ENCODE measurements at places on chromosomes 2 and 18.

DNA sequence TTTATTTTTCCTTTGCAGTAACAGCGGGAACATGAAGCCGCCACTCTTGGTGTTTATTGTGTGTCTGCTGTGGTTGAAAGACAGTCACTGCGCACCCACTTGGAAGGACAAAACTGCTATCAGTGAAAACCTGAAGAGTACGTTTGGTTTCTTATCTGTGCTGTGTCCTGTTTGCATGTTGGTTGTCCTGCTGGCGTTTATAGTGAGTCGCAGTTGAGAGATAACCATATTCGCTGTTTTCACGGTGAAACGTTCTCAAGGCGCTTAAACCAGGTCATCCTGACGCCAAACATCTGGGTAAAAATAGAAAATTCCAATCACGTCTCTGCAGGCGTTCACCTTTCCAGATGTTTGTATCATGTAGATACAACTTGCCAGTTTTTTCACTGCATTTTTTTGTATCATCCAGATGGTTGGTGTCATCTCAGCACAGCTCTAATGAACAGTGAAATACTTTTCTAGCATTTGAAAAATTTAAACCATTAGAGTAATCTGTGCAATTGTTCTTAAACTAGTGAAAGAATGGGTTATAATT, 21.2 kb downstream of the CLUL1 start:
- no peak for DNase-seq

DNA sequence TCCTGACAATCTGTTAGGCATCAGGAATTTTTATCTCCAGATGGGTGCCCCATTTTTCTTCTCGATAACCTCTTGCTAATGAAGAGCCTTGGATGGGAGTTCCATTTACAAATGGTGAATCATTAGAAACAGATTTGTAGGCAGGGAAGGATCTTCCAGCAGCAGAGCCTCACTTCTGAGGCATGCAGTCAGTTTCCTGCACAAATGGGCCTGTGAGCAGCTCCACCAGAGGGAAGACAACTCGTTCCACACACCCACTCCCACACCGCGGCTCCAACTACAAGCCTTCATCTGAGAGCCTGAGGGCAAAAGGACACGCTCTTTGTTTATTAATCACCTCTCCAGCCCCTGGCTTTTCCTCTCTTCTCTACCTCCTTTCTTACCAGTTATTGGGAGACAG, 108.5 kb downstream of the CTAGE1 start:
- no peak for DNase-seq

DNA sequence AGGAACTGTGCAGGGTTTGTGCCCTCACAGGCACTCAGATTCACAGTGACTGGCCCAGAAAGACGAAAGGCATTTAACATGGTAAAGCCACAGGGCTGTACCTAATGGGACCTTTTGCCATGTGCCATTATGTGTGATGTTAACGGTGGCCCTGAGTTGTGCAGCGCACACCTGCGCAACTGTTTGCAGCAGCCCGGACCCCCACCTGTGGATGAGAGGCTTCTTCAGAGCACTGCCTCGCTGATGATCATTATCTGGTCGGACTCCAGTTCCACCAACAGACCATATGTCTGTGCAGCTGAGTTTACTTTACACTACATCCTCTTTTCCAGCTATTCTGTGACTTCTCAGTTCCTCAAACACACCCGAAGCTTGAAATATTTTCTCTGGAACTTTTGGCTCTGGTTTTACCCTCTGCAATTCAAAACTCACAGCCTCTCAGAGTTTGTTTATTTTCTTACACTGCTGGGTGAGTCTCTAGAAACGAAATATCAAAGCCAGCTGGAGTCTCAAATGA, 35.6 kb upstream of the UBE2F start:
- peak; percentile 41 for DNase-seq

DNA sequence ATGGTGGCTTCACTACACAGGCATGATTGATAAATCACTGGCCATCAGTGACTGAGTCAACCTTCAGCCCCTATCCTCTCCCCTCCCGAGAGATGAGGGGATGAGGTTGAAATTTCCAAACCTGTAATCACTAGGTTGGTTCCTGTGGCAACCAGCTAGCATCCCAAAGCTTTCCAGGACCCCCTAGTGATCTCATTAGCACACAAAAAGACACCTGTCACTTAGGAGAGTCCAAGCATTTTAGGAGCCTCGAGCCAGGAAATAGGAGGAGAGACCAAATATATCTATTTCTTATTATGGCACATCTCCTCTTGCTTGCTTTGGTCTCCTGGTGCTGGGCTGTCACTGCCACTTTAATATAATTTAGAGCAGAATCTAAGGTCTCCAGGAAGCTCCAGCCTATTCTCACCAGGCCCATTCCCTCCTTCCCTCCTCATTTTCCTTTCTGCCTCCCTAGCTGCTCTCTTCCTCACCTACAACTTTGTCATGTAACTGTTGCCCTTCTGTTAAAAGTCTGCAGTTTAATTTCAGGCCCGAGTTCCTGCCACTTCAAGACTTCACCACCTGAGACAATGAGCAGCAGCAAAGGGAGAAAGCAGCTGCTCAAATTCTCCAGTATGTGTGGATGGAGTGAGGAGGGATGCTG, 33.2 kb upstream of the NAB1 start:
- DNase-seq, result no peak

DNA sequence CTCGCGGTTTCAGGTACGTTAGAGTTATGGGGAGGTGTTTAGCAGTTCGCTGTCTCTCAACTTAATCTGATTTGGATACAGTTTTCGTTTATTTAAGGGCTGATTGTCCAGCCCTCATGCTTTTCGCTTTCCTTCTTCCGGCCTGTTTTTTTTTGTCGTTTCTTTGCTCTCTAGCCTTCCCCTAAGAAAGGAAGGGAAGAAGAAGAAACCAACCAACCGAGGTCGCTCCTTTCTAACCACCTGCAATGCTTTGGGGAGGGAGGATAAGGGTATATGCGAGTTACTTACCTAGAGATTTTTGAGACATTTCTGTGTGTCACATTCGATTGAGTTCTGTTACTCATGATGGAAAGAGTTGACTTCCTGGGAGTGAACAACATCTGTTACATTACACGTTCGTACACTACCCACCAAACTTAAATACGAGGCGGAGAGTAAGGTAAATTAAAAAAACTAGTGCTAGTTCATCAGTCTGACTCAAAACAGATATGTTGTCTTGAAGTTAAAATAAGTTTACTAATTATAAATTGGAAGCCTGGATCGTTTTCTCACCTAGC, 918 bp downstream of the EIF5B start:
- DNase-seq, result no peak

DNA sequence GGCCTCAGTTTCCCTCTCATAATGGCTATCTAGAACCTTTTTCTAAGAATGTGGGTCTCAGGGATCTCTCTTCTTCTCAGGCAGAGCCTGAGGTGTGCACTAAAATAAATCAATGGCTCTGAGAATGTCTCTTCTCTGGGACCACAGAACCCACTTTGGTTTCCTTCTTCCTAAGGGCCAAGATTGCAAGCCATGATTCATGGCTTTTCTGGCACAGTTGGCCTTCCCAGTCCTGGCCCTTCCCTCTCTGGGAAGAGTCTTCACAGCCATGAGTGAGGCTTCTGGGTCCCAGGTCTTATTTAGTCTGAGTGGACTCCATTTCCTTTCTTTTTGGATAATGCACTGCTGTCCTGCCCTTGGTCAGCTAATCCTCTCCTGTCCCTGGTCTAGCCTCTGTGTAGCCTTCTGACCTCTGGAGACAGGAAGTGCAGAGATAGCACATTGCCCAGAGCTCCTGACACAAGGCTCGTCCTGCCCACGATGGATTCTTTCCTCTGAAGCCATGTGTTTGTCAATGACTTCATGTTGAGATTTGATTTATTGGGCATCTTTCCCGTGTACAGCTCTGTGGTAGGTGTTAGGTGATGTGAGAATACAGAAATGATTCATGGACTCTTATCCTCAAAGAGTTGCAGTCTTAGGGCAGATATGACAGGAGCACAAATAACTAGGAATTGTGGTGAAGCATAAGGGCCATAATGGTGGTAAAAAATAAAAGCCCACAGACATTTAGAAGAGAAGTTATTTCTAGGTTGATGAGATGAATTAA, 245.0 kb downstream of the CLIP4 start:
- DNase-seq, result no peak

- no peak for DNase-seq
These were observed 8.0 kb upstream of the COL3A1 start for GRCh38 chr2:188966079-188966571.

GRCh38 chr2:170715062-170715931, at the start of gene SP5:
TSS of gene SP5 (plus strand) at chr2:170715337. CDS start at chr2:170715513, 176 bp downstream.
- no peak for DNase-seq

GRCh38 chr2:214542295-214542694, 131.4 kb downstream of the VWC2L start:
- no peak for DNase-seq

GRCh38 chr2:3523551-3524041, 4.3 kb upstream of the ADI1 start:
- DNase-seq, result no peak

GRCh38 chr2:28276807-28277206, 115.9 kb upstream of the FOSL2 start:
- no peak for DNase-seq

- no peak for DNase-seq
These were observed 70.3 kb downstream of the HAUS1 start for GRCh38 chr18:46174342-46175041.

GRCh38 chr2:29196792-29197788, 81.9 kb downstream of the CLIP4 start:
- peak; percentile 13 for DNase-seq

DNA sequence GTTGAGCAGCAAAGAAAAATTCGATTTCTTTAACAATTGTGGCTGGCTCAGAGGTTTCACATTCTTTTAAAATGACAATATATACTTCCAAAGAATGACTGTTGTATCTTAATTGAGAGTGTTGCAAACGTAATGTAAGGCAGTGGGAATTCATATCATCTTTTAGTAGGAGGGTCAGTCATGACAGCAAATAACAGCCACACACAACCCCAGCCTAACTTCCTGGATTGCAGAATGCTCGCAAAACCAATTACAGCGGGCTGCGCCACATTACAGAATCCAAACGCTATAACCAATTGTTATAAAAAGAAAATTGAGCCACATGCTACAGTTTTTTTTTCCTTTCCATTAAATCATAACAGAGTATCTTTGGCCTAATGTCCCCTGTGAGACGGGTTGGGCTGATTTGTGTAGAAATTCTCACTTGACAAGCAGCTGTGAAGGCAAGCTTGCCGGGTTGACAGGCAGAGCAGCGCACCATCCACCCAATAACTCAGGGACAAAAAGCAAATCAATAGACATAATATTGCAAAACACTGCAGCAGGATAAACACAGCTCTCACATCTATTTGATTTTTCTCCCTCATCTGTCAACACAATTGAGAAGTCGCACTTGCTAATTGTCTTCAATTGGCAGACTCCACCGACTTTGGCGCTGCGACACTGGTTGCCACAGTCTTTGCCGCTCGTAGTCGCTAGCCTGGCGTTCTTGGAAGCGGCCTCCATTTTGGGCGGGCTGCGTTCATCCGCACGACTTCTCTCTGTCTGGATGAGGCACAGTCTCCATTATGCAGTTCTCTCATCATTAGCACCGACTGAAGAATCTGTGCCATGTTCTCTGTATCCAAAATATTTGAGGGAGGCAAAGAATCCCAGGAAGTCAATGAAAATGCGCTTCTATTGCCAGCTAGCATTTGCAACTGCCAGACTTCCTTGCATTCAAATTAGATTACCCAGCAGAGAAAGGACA, 95.0 kb upstream of the CCDC68 start:
- no peak for DNase-seq

GRCh38 chr2:241821460-241822263, 12.7 kb downstream of the NEU4 start:
- no peak for DNase-seq

- no peak for DNase-seq
These were observed 25.4 kb upstream of the PID1 start for GRCh38 chr2:229296536-229296935.

DNA sequence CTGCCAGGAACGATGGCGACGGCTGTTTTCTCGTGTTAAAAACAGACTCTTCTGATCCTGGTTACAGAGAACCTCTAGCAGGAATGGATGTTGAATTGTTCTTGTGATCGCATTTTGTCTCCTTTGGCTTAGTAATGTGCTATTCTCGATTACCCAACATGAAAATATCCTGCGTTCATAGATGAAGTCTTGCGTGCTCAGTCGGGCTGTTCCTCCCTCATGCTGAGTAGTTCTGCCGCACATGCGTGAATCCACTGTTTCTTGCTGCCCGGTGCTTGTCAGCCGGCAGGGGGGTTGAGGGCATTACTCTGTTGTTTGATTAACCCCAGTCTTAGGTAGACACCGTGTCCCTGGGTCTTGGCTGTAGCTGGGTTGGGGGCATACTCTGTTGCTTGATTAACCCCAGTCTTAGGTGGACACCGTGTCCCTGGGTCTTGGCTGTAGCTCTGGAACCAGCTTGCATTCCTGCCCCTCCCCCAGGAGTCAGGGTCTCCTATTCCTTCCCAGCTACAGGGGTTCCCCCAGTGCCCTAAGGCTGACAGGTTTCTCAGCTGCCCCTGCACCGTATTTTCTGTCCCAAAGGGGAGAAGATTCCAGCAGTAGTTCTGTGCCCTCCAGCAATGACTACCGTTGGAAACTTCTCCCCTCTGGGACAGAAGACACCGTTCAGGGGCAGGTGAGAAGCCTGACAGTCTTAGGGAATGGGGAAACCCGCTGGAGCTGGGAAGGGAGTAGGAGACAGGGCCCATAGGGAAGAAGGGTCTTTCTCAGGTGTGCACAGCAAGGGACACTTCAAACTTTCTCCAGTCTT, 22.1 kb upstream of the ASB1 start:
- DNase-seq, result no peak

DNA sequence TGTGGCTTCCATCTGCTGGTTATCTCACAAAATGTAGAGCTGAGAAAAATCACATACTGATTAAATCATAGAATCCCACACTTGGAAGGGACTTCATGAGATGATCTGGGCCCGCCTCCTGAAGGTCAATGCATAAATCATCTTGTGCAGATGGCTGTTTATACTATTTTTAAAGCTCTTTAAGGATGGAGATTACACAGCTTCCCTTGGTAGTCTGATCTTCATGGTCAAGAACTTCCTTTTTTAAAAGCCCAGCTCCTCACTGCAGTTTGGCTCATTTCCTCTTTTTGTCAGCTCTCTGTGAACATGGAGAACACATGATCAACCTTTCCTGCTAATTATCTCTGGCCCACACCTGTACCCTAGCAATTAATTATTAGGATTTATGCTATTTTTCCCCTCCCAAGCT, 25.9 kb downstream of the GCG start:
- no peak for DNase-seq

- DNase-seq, result no peak
These were observed 109.4 kb downstream of the BAZ2B start for GRCh38 chr2:159506764-159507440.

- peak; percentile 70 for DNase-seq
These were observed 22.7 kb upstream of the ACTG2 start for GRCh38 chr2:73870084-73870483.
